ENCODE measurements at places on chromosomes 1 and 21.

- DNase-seq = peak; percentile 70
Measured at GRCh38 chr1:51690285-51690961, 73.5 kb downstream of the OSBPL9 start.

GRCh38 chr21:38813547-38813946 is 7.8 kb downstream of the ETS2 start:
- DNase-seq = no peak

- no peak for DNase-seq
Measured at GRCh38 chr1:78722521-78722920, 72.9 kb downstream of the IFI44 start.

GRCh38 chr1:167714098-167714438 is 7.7 kb upstream of the MPZL1 start:
- no peak for DNase-seq

- no peak for DNase-seq
Measured at GRCh38 chr1:201983380-201983805, 945 bp downstream of the RNPEP start.

- DNase-seq = peak; percentile 91
Measured at GRCh38 chr1:77779529-77780281, at the start of gene MIGA1. TSS of gene MIGA1 (plus strand) at chr1:77779649. CDS start at chr1:77783253, 3,604 bp downstream.

- DNase-seq = peak; percentile 75
Measured at GRCh38 chr1:67832737-67833601, at the start of gene GNG12. TSS of gene GNG12 (minus strand) at chr1:67833467. CDS start at chr1:67707686, 125,781 bp downstream.

GRCh38 chr1:113124366-113124765 is 51.4 kb downstream of the LRIG2 start:
- no peak for DNase-seq

- DNase-seq = no peak
Measured at GRCh38 chr1:61975638-61976037, 219.0 kb upstream of the L1TD1 start.

DNA sequence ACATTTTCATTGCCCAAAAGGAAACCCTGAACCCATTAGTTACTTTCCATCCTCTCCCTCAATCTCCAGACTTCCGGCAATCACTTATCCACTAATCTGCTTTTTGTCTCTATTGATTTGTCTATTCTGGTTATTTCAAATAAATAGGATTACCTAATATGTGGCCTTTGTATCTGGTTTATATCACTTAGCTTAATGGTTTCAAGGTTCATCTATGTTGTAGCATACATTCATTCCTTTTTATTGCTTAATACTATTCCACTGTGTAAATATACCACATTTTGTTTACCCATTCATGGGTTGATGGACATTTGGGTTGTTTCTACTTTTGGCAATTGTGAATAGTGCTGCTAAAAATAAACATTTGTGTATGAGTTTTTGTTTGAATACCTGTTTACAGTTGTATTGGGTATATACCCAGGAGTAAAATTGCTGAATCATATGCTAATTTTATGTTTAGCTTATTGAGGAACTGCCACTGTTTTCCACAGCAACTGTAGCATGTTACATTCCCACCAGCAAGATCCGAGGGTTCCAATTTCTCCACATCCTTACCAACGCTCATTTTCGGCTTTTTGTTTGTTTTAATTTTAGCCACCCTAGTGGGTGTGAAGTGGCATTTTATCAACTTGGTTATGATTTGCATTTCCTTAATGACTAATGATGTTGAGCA is 2.5 kb upstream of the SLC25A44 start:
- no peak for DNase-seq

DNA sequence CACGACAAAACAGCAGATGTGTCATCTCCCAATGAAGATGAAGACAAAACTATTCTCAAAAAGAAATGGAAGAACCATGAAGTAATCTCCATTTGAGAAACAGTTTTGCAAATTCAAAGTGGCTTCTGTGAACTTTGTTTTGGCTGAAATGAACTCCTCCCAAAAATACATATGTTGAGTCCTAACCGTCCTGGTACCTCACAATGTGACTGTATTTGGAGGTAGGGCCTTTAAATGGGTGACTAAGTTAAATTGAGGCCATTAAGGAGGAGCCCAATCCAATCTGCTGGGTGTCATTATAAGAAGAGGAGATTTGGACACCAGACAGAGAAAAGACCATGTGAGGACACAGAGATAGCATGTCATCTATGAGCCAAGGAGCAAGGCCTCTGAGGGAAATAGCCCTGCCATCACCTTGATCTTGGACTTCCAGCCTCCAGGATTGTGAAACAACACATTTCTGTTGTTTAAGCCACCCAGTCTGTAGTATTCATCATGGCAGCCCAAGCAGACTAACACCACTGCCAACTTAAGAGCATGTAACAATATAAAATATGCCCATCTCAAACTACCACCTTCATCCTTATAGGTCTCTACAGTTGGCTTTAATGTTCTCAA is 38.3 kb upstream of the KCNE1 start:
- DNase-seq = no peak

DNA sequence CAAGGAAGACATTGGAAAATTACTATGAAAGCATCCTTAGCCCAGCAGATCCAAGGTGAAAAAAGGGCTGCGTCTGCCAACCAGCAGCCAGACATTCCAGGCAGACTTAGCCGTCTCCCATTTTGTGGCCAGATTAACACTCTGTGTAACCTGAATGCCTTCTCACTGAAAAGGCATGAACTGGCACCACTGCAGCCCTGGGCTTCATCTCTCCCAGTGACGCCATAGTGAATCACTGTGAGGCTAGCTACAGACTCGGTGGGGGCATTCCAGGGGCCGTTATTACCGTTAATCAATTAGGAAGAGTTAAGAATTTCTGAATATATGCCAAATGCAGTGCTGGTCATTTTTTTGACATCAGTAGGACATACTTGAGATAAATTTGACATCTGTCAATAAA is 627.4 kb downstream of the LMO4 start:
- no peak for DNase-seq

DNA sequence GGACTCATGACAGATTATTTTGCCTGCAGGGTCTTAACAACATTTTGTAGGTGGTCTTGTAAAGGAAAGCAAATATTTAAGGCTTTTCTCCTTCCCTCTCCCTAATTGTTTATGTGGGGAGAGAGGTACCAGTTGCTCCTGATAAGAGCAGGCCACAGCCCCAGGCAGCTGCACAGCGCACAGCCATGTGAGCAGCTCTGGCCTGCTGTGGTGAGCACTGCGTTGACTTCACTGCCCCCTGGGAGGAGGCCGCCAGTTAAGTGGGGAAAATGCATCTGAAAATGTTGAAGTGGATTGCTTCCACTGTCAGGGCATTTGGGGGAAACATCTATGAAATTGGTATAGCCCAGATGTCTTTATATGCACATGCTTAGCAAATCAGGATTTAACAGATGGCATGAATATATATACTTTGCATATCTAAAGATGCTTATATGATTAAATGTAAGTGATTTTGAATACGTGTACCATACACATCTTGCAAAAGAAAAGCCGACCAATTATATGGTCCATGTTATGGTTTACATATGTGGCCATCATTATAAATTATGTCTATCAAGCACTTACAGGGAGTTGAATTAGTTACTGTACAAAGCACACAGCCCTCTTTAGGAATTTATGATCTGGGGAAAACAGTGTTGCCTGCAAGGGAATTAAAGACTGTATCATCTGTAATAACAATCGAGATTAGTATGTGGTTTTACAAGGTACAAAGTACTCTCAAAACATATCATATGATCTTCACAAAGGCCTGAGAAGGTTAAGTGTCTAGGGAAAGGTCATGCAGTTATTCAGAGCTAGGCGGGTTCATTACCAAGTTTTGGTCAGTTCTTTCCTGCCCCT is 132.1 kb downstream of the RHOU start:
- no peak for DNase-seq

DNA sequence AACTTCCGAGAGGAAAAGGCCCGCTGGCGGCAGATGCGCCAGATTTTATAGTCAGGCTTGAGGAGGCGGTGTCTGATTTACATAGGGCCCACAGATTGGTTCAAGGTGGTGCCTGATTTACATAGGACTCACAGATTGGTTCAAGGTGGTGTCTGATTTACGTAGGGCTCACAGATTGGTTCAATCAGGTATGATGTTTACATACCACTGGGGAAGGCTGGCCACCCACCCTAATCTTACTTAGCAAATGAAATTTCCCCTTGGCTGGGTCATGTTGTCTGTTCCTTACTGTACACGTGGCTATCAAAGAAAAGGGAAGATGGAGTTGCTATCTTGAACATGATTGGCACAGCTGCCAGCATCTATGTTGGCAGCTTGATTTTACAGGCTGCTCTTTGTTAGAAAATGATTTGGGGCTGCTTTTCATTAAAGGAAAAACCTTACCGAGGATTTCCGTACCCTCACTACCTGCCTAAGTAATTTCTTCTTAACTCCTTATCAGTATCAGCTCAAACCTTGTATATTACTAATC is 96.3 kb downstream of the SETD4 start:
- no peak for DNase-seq

GRCh38 chr1:110163591-110163990 is 13.3 kb downstream of the SLC6A17 start:
- DNase-seq = no peak

DNA sequence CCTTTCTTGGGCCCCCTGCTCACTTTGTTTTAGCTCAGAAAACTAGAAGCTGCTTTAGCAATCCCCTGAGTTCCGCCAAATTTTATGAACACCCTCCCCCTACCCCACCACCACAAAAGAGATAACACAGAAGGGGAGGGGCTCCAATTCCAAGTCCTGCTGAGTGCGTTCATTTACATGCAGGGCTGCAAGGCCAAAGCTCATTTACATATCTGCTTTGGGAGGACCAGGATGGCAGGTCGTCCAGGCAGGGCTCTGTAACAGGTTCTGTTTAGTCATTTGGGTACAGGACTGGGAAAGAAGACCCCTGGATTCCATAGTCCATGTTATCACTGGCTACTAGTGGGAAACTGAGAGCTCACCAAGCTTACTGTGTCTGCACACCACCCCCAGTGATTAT is 35.9 kb upstream of the KIF21B start:
- DNase-seq = no peak

- DNase-seq = no peak
Measured at GRCh38 chr1:49104575-49104974, 327.9 kb upstream of the BEND5 start.

DNA sequence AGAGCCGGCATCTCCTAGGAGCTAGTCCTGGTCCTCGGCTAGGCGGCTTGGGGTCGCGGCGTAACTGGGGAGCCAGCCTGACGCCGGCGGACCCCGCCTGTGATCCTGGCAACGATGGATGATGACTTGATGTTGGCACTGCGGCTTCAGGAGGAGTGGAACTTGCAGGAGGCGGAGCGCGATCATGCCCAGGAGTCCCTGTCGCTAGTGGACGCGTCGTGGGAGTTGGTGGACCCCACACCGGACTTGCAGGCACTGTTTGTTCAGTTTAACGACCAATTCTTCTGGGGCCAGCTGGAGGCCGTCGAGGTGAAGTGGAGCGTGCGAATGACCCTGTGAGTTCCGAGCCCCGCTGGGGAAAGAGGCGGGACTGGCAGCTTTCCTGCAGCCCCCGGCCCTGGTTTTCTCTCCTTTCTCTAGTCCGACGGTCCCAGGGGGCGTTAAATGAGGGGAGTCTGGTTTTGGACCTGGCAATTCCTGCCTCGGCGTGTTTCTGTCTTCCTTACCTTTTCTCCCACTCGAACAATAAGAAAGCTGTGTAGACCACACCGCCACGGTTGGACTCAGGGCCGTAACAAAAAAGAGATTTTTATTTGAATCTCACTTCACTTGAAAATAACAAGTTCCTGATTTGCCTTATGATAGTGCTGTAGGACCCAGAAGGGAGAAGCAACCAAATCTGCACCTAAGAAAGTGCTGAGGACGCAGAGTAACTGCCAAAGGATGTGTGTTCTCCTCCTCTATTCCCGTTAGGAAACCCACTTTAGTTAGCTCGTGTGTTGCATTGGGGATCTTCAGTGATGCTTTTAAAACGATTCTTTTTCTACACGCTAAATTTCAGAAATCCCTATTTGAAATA is at the start of gene SPRTN:
SPRTN (plus strand) TSS at position 24 of the 859 bp plus-strand sequence; CDS start at position 115, 91 bp downstream.
- DNase-seq = no peak

- DNase-seq = no peak
Measured at GRCh38 chr1:46486432-46487015, 3.1 kb upstream of the DMBX1 start.

GRCh38 chr1:75764057-75764655 is 21.9 kb upstream of the RABGGTB start:
- DNase-seq = no peak

DNA sequence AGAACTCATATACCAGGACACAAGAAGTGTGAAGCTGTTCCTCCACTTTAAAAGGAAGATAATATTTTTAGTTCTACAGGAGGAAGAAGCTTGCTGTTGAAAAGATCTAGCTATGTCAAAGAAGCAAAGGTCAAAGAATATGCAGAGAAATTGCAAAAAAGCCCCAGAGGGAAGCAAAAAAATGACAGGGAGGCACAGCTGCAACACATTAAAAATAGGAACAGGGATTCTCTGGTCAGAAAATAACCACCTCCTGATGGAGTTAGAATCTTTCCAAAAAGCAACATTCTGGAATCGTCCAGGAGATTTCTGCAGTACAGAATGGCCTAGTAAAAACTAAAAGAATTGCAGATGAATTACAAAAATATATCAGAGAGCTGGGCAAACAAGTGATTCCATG is 238.9 kb upstream of the PRMT6 start:
- no peak for DNase-seq

DNA sequence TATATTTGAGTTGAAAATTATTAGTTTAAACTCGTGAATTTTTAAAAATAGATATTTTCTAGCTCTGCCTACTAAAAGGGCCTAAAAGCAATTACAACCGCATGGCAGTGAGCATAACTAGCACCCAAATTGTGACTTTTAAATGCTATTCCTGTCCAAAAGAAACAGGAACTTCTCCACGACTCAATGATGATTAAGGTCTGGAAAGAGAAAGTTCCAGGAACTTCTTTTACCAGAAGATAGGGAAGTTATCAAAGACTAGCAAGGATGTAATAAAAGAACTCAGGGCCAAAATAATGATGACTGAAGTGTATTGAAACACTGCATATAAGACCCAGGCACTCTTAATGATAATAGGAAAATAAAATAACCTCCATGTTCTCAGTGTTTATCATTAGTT is 313.0 kb downstream of the PLPP3 start:
- no peak for DNase-seq

DNA sequence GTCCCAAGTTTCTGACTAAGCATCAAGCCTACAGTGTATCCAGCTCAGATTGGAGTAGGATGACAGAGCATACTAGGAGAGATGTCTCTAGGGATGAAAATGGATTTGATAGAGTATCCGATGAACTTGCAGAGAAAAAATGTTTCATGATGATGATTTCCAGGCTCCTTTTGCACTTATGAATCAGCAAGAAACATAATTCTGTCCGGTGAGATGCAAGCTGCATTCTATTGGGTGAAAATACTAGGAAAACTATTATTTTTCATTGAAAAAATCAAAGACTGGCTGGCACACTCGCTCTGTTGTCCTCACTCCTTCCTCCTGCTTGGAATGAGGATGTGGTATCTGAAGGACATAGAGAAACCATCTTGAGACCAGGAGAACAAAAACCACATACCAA is 35.4 kb upstream of the RAB3GAP2 start:
- no peak for DNase-seq

GRCh38 chr1:30919025-30919881 is 10.7 kb upstream of the SDC3 start:
- peak; percentile 31 for DNase-seq

- no peak for DNase-seq
Measured at GRCh38 chr1:186303911-186304310, 71.1 kb downstream of the TPR start.
